Aorta (tissue), 5 donors: ENCODE measurements at places on chromosomes 1 and 21. TPM values are rescaled to one million over a fixed set of nuclear protein-coding genes. Genes with fewer than 3 reads are reported as not detected.
A peak's percentile ranks its signal among the peaks of the same experiment; 100 is the strongest.

The MROH9 gene
- 0.10 TPM for total RNA-seq

The KRTAP12-3 gene
- not detected for total RNA-seq

The TMEM240 gene
- total RNA-seq: 6.2 TPM

The MDM4 gene
- 141 TPM for total RNA-seq

The PALMD gene
- 27.2 TPM for total RNA-seq

The S100A16 gene
- 83.4 TPM for total RNA-seq

The ZYG11A gene
- 0.18 TPM for total RNA-seq

The RIMS3 gene
- total RNA-seq: 18.3 TPM

- no peak for DNase-seq
Observed at GRCh38 chr1:162285149-162285561, 91.5 kb downstream of the SPATA46 start.

DNA sequence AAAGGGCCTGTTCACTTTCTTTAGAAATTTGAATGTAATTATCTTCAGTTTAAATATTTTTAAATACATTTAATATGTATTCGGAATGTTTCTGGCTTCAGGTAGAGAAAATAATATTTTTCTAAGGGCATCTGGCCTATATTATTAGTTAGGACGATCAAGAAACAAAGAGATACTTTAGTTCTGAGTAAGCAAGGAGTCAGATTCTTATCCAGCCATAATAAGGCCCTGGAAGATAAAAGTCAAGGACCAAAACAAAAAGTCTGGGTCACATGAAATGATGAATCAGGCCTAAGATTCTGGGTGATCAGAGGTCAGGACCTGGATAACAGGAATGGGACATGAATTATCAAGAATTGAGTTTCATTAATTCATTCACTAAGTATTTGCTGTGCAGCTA, 6.3 kb downstream of the PHC2 start:
- DNase-seq: no peak

DNA sequence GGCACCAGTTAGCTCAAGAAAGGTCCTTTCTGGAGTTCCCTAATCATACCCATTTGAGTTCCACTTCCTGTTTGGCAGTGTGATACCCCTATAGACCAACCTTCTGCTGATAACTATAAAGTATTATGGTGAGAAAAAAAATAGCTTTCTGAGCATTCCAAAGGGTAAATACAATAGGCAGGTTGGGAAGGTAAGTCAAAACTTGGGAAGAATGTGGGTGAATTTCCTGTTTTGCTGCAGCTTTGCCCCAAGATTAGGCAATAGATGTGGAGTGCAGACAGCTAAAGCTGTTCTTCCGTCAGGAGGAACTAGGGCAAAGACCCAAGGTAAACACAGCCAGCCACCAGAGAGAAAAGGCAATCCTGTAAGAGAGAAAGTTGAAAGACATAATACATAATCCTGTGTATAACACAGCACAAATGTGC, 49.9 kb upstream of the GUCA2A start:
- no peak for DNase-seq

GRCh38 chr1:99266726-99267125, 2.4 kb downstream of the PLPPR4 start:
- DNase-seq: no peak

- DNase-seq: no peak
Observed at GRCh38 chr1:59162665-59163064, 134.2 kb upstream of the FGGY start.

DNA sequence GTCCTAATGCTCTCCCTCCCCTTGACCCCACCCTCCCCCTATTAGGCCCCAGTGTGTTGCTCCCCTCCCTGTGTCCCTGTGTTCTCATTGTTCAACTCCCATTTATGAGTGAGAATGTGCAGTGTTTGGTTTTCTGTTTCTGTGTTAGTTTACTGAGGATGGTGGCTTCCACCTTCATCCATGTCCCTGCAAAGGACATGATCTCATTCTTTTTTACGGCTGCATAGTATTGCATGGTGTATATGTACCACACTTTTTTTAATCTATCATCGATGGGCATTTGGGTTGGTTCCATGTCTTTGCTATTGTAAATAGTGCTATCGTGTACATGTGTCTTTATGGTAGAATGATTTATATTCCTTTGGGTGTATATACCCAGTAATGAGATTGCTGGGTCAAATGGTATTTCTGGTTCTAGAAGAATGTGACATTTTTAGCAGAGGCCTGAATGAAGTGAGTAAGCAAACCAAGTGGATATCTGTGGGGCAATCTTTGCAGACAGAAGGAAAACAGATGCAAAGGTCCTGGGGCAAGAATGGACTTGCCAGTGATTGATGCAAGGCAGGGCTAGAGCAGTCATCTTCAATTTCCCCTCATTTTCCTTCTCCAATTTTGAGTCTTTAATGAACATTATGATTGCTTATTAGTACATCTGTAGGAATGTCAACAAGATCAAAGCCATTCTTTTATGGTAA, 50.2 kb downstream of the UBE4B start:
- DNase-seq: no peak

GRCh38 chr21:23853796-23854379, 1753.4 kb downstream of the MRPL39 start:
- no peak for DNase-seq

DNA sequence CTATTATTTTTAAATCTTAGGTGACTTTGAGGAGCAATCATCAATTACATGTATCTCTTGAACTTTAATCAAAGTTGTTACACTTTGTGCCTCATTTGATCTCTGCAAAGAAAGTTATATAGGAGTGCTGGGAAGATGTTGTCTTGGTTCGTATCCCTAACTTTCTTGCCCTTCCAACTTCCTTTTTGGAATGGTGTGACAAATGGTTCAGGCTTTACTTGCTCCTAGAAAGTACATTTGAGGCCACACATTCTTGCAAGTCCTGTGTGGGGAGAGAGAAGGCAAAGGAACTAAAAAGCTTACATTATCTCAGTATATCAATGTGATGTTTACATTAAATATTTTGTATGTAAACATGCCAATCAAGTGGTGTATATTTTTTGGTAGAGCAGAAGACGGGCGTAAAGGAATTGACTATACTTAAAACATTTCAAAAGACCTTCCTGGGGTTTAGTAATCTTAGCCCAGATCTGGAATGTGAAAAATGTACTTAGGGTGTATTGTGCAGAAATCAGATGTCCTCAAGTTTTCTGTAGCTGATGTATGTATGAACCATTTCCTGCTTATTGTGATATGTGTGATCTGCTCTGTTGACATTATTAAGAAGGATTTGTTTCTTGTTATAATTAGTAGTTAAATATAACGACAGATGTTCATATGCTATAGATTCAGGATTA, 59.2 kb downstream of the USP25 start:
- DNase-seq: no peak

GRCh38 chr1:16181887-16182719, 26.2 kb upstream of the EPHA2 start:
- DNase-seq: peak; percentile 93

DNA sequence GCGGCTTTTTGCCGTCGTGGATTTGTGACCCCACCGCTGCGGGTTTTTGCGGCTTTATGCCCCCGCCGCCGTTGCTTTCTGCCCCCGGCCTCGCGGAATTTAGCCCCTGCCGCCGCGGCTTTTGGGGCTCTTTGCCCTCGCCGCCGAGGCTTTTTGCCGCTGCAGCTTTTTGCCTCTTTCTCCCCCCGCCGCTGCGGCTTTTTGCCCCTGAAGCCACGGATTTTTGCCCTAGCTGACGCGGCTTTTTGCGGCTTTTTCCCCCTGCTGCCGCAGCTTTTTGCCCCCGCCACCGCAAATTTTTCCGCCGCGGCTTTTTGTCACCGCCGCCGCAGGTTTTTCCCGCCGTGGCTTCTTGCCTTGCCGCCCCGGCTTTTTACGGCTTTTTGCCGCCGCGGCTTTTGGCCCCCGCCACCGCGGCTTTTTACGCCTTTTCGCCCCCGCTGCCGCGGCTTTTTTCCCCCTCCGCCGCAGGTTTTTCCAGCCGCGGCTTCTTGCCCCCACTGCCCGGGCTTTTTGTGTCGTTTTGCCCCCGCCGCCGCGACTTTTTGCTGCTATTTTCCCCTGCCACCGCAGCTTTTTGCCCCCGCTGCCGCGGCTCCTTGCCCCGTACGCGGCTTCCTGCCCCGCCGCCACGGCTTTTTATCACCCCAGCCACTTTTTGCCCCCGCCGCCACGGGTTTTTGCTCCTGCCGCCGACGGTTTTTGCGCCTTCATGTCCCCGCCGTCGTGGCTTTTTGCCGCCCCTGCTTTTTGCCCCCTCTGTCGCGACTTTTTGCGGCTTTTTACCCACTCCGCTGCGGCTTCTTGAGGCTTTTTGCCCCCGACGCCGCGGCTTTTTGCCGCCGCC, 3933.6 kb downstream of the SRGAP2C start:
- no peak for DNase-seq

GRCh38 chr1:164601399-164602100, 42.6 kb downstream of the PBX1 start:
- DNase-seq: no peak

GRCh38 chr1:192967211-192967877, 91.8 kb downstream of the UCHL5 start:
- DNase-seq: no peak

DNA sequence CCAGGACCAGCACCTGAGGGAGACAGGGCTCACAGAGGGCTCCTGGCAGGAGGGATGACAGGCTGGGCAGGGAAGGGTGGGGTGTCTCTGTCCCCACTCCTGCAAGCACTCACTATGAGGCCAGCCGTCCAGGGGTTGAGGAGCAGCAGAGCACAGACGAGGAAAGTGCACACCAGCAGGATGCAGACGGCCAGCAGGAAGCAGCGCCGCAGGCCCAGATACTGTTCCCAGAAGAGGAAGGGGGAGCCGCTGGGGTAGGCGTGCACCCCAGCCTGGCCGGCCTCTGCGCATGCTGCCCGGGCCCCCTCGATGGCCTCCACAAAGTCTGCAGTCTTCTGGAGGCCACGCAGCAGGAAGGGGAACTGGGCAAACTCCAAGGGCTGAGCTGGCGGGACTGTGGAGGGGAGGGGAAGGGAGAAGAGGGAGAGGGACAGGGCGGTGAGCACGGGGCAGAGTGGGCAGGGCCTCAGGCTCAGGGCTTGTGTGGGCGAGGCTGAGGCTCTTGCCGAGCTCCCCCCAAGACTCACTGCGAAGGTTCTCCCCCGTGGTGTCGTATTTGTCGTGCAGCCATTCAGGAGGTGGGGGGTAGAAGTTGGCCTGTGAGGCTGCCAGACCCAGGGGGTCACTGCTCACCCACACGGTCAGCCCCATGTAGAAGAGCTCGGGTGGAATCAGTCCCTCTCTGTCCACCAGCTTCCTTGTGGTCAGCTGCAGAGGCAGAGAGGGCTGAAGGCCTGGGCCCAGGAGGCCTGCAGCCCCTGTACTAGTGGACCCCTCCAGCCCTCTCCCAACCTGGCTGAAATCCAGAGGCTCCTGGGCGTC, 16.5 kb downstream of the PTCH2 start:
- DNase-seq: peak; percentile 92

- DNase-seq: no peak
Observed at GRCh38 chr21:15088488-15088887, 23.7 kb upstream of the NRIP1 start.

DNA sequence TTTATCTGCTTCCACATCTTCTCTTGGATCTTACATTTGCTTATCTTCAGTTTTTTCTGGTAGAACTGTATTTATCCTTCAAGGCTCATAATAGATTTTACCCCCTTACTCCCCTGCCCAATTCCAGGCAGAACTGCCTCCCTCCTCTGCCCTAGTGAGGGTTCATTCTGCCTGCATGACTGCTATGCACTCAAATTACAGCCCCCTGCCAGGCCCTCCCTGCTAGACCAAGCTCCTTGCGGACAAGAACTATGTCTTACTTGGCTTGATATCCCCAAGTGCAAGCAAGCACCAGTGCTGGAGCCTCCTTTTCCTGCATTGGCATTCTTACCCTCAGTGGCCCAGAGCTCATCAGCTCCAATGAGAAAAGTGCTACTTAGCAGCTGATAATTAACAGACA, 18.1 kb downstream of the MAPKAPK2 start:
- no peak for DNase-seq

DNA sequence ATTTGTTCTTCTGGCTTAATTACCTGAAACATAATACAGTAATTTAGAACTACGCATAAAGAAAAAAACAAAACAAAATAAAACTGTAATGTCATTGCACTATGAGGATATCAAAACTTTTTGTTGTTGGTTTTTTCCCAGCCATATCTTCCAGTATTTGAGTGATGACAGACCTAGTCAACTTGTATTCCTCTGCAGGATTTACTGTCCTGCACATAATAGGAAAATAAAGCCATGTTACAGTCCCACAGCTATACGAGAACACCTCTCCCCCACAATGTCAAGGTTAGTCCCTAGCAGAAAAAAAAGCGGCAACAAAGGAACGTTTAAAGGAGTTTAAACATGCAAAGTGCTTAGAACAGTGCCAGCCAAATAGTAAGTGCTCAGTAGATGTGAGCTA, 55.3 kb upstream of the PRDX6 start:
- DNase-seq: no peak

DNA sequence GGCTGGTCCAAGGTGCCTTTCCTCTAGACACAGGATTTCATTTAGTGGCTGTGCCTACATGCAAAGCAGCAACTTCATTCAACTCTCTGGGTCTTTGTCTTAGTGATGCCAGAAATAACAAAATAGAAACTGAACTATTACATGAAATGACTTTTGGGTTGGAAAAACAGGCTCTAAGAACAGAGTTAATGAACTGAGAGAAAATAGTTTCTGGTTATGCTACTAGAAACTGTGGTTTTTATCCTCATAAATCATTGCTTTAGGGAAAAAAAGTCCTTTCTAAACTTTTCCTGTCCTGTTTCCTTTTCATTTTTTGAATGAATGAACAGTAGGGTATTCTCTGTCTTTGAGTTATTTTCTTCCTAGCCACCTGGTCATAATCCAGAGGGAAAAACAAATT, 424.0 kb downstream of the KIF26B start:
- DNase-seq: no peak

DNA sequence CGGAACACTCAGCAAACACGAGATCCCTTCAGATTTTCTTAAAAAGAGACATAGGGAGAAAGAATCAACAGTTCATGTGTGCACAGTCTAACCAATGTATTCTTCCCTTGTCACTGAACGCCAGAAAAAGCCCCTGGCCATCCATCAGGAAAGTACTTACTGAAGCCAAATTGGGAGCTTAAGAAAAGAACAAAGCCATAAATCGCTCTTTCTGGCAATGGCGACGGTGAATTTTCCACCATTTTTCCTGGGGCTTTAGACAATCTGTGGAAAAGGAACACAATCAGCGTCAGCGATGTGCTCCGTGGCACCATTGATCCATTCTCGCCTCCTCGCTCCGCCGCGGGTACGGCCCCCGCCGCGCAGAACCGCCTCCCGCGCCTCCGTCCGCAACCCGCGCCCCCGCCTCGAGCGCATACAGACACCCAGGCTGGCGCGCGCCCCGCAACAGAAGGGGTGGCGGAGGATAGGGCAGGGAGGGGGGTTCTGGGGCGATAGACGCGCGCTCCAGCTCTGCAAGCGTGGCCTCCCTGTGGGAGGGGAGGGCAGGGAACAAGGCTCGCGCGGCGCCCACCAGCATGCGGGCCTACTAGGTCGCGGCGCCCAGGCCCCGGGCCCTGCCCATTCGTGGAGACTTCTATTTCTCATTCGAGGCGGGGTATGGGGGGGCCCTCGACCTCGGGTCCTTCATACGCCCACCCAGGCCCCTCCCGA, 440 bp downstream of the PIGP start:
- DNase-seq: peak; percentile 93

DNA sequence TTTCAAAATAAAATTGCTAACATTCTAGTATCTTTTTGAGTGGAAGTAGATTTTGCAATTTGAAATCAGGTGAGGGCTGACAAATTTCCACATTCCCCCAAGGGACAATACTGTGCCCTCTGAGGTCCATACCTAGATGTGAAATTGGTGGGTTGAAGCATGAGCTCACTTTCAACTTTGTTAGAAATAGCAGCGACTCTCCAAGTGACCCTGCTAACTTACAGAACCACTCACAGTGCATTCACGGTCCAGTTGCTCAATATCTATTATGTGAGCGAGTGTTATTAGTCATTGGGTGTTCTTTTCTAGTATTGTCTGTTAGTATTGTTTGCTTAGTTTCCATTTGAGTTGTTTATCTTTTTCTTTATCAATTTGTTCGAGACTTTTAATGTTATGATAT, 53.6 kb upstream of the ASB17 start:
- DNase-seq: no peak
